ENCODE measurements at places on chromosomes 7 and 10.
A peak's percentile ranks its signal among the peaks of the same experiment; 100 is the strongest.

DNA sequence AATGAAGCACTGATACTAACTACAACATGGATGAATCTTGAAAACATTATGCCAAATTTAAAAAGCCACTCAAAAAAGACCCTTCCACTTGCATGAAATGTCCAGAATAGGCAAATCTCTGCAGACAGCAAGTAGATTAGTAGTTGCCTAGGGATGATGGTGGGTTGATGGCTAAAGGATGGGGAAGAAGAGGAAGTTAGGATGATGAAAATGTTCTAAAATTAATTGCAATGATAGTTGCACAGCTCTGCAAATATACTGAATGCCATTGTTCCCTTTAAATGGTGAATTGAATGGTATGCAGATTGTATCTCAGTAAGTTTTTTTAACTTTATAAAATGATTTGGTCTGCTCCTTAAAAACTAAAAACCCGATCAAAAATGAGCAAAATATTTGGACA is 7.3 kb upstream of the LIPA start:
- no peak for DNase-seq

- no peak for DNase-seq
Observed at GRCh38 chr7:125278318-125278717, 348.7 kb upstream of the POT1 start.

DNA sequence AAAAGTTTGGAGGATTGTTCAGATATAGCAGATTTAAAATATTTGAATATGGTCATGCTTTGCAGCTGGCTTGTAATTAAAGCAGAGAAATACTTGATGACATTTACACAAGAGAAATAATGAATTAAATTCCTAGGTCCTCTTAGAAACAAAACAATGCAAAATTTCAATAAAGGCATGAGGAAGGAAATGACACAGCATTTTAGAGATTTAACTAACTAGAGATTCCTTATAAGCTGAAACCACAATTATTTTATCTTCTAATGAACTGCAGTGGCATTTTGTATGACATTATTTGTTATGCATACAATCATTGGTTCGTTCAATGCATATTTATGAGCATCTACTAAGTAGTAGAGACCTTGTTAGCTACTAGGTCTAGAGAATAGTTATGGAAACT is 490.9 kb downstream of the ZWINT start:
- DNase-seq, result no peak

DNA sequence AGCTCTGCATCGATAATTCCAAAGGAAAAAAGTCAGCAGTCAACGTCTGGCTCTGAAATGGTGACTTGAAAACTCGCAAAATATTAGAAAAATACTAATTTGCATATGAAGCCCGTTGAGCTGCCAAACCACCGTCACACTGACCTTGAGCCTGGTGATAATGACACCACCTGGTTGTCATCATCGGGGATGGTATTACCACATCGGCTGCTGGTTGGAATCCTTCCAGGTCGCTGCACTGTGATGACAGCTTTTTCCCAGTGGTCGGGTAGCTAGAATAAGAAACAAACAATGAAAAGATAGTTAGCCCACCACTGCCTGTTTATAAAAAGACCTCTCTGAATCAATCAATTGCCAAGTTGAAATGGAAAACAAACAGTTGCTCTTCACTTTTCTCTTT is 41.6 kb downstream of the LAMB1 start:
- DNase-seq, result no peak

GRCh38 chr7:144854839-144855424 is 19.1 kb upstream of the TPK1 start:
- no peak for DNase-seq

DNA sequence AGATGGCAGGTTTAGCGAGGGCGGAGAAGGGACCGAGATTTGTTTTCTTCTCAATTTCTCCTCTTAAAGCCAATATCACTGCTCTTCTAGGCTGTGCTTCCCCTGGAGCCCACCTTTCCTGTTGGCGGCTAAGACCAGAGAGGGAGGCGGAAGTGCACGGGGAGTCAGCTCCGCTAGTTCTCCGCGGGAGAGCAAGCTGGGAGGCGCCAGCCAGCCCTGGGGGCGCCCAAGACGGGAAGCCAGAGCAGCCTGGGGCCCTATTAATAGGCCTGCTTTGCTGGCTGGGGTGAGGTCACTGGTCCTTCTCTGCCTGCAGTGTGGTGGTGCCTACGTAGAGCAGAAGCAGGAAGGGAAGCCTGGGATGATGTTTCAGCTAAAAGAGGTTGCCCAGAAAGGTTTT is 61.6 kb downstream of the LSM5 start:
- no peak for DNase-seq

DNA sequence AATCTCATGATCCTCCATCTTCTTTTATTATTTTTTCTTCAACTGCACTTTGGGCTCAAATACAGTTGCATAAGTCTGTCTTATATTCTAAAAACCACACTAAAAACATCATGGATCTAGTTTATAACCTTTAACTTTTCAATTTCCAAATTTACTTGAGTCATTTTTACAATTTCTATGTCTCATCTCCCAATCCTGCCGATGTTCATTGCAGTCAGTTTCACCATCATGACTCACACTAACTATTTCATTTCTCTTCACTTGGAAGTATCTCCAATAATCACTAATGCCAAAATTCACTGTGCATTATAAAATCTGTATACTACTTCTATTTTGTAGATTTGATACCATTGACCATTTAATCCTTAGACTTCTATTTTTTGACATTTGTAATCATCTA is 806.9 kb upstream of the SORCS1 start:
- DNase-seq, result no peak

DNA sequence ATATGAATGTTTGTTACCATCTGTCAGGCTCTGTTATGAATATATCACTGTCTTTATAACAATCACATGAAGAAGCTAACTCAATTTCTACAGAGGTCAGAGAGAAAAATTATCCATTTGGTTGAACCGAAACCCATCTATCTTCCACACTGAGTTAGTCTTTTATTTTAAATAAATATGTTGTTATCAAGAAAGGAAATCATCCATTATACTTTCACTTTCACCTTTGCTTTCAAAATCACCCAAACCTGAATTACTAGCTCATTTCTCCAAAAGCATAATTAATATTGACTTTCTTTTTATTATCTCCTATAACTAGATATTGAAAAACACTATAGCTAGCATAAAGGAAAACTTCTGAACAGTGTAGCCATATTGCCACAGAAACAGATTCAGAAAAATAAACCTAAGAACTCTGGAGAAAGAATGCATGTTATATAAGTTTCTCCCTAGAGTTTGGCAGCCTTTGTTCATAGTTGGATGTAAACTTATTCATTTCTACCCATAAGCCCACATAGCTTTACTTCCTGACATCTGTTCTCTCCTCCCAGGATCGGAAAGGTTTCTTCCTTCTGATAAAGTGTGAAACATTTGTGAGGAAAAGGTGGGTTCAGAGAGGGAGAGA is 66.0 kb downstream of the NPSR1 start:
- no peak for DNase-seq

- DNase-seq, result peak; percentile 41
Observed at GRCh38 chr10:63265222-63265617, 132.1 kb downstream of the NRBF2 start.

GRCh38 chr10:100325158-100325557 is 4.9 kb downstream of the PKD2L1 start:
- DNase-seq, result no peak

GRCh38 chr7:152923711-152924110 is 164.2 kb downstream of the ACTR3B start:
- no peak for DNase-seq

GRCh38 chr10:30502266-30503060 is 68.5 kb downstream of the MAP3K8 start:
- DNase-seq, result peak; percentile 81

DNA sequence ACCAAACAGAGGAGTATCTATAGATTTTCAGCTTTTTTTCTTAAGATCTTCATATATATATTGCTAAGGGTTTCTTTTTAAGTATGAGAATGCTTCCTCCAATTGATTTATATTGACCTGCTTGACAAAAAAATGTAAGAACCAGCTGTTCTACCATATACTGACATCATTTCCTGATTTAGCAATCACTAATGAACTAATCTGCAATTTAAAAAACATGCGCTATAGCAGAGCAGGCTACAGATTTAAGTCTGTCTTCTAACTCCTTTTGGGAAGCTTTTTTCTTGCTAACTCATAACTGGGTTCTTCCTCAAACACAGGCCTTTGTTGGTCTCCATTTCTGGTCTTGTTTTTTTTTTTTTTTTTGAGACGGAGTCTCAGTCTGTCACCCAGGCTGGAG is 33.2 kb downstream of the ABCC2 start:
- DNase-seq, result no peak

- DNase-seq, result no peak
Observed at GRCh38 chr10:115046686-115047236, 46.4 kb upstream of the ATRNL1 start.

GRCh38 chr7:84372155-84372621 is 177.6 kb upstream of the SEMA3A start:
- DNase-seq, result no peak
